ENCODE measurements at places on chromosomes 2 and 18.

- no peak for DNase-seq
Observed at GRCh38 chr2:121387591-121388325, 102.8 kb upstream of the TFCP2L1 start.

DNA sequence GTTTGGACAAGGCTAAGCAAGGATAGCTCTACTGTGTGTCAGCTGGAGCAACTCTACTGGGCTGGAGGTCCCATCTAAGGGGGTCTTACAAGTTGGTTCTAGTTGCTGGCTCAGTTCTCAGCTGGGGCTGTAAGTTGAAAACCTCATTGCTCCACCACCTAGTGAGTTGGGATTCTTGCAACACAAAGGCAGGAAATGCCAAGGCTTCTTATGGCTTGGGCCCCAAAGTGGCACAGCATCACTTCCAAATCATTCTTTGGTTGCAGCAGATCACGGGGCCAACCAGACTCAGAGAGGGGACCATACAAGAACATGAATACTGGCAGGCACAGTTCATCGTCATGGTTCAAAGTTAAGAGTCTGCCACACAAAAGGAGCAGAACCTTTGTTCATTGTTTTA, 332.7 kb downstream of the LRRTM1 start:
- no peak for DNase-seq

DNA sequence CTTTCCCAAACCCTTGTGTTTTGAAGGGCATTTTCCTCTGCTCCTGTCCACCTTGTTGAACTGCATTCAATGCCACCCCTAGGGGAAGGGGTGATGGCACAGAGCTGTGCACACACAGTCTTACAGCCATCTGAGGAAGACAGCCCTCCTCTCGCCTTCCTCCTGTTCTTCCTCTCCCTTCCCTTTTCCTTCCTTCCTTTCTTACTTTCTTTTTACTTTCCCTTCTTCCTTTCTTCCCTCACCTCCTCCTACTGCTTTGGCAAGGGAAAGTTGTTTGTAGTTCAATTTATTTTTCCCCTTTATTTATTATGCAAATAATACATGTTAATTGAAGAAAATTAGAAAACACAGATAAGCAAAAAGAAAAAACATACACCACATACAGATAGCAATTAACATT, 99.4 kb downstream of the CDH20 start:
- no peak for DNase-seq

DNA sequence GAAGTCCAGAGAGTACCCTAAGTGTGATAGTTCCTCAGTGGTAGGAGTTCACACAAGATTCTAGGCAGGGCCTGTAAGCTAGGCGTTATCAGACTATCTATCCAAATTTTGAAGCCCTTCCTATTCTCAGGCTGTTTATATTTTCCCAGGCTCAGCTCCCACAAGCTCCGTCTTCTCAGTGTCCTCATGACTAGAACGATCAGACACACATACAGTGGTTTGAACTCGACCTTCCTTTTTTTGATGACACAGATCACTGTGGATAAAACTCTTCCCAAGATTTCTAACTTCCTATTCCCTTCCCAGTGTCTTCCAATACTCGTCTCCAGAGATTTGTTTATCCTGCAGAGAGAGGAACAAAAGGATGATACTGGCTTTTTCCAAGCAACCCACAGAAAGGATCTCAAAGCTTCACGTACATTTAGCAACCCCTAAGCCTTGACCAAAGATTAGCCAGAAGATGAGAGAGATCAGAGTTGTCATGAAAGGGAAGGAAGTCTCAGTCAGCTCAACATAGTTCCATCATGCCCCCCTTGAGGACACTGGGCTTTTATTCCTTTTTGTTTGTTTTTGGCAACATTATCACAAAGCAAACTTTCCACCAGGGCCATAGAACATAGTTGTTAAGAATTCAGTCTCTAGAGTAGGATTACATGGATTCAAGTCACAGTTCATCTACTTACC, 42.3 kb upstream of the DOK6 start:
- no peak for DNase-seq

DNA sequence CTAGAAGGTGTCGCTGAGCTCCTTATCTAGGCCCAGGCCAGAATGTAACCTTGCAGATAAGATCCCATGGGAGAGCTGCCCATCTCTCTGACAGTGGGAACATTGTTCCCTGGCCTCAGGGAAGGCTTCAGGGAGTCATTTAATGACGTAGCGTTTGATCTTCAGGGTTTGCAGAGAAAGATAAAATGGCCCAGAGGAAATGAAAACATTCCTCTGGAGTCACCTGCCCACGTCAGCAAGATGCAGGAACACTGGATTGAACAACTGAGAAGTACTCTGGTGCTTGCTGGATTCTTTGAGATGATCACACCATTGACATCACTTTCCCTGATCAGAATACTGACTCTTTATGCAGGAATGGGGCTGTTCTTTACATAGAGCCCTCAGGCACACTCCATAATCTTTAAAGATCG, 51.6 kb downstream of the MAPK4 start:
- peak; percentile 36 for DNase-seq

Data from epithelial cell of prostate (primary cell).